ENCODE measurements at places on chromosomes 1 and 21.

- DNase-seq: no peak
Measured at GRCh38 chr1:170670802-170671628, 7.1 kb downstream of the PRRX1 start.

DNA sequence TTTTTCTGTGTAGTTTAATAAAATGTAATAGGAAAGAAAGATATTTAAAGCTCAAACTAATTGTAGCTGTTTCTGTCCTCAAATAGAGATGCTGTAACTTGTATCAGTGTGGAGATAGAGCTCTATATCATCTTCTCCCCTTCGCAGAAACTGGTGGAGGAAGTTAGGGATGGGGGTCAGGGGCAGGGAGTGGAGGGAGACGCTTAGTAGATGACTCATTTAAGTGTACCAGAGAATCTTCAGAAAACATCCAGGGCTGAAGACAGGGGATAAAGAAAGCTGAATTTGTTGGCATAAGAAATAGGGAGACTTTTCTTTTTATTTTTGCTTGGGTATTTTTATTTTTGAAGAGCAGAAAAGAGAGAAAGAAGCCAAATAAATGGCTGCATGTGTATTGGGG lies 282.6 kb upstream of the DPYD start:
- DNase-seq: no peak

- DNase-seq: no peak
Measured at GRCh38 chr1:167128261-167129227, 34.7 kb downstream of the STYXL2 start.

- no peak for DNase-seq
Measured at GRCh38 chr1:244150071-244150470, 99.0 kb downstream of the ZBTB18 start.

DNA sequence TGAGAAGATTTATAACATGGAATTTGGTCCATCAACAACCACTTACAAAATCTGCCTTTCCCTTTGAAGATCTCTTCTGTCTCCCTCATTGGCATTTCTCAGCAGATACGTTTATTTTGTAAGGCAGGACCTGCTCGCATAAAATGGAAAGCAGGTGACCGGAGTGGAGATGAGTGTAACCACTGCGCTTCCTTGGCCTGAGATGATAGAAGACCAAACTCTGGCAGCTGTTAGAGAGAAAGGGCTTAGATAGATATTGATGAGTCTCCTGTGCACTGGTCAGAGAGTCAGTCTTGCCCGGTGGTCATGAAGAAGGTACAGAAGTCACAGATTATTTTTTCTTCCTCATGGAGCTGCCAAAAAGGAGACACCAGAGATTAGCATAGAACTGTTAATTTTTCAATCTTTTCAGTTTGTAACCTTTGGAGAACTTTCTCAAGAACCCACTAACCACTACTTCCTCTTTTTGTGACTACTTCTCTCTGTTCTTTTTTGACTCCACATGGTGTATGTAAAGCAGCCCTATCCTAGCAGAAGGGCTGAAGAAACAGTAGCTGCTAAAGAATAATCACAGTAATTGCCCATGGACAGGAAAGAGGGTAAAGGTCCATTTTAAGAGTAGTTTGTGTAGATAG lies 47.6 kb downstream of the FCRL3 start:
- DNase-seq: no peak

- no peak for DNase-seq
Measured at GRCh38 chr1:10882069-10882468, 85.6 kb upstream of the CASZ1 start.

- no peak for DNase-seq
Measured at GRCh38 chr1:165501970-165502348, 41.8 kb upstream of the LRRC52 start.

DNA sequence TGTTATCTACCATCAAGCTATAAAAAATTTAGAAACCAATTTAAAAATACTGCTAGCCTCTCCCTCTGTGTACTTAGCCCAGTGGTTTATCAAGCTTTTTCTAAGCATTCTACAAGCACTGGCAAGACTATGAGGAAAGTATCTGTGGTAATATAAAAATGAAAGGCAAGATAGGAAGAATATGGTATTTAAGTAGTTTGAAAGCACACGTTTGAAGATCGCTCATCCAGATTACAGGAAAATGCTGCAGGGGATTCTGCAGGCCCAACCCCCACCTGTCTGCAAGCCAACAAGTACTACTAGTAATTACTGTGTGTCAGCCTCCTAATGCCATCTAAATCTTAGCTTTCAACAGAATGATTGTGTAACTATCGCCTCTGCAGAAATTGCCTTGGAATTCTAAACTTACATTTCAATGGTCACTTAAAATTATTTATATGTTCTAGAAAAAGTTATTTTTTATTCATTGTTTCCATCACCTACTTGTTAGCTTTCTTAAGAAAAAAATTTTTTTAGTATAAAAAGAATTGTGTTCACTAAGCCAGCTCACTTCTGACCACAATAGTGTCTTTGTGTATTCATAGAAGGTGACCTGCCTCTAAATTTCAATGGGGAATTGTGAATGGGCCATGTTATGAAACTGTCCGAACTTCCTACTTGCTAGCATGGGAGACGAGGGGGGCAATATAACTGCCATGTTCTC lies 8.5 kb downstream of the ERRFI1 start:
- DNase-seq: no peak

Data from HEK293T (cell line).